ENCODE measurements at places on chromosomes 7 and 10. TPM values are rescaled to one million over a fixed set of nuclear protein-coding genes. Genes with fewer than 3 reads are reported as not detected.

Gene RUFY2
- 25.1 TPM for total RNA-seq

Gene PNLIPRP2
- total RNA-seq = 0.72 TPM

Gene FOXI2
- not detected for total RNA-seq

Gene ZNF775
- 14.7 TPM for total RNA-seq

Gene PTPN20
- 9.5 TPM for total RNA-seq

Gene SSC4D
- total RNA-seq = 1.6 TPM

Gene CYP3A4
- 0.15 TPM for total RNA-seq

Gene HKDC1
- total RNA-seq = 1.1 TPM

Gene IRF5
- 8.8 TPM for total RNA-seq

Gene LEP
- total RNA-seq = not detected

Gene CPA1
- total RNA-seq = 7.6 TPM

Gene ASB4
- 0.15 TPM for total RNA-seq

Gene ANKRD7
- 1.0 TPM for total RNA-seq

Gene LHFPL3
- total RNA-seq = not detected

Gene OR9A2
- not detected for total RNA-seq

Gene CYP3A5
- 0.31 TPM for total RNA-seq

Measured in Panc1 (cell line).